Esophagus squamous epithelium (tissue), 5 donors: ENCODE measurements at places on chromosomes 13 and 19.

DNA sequence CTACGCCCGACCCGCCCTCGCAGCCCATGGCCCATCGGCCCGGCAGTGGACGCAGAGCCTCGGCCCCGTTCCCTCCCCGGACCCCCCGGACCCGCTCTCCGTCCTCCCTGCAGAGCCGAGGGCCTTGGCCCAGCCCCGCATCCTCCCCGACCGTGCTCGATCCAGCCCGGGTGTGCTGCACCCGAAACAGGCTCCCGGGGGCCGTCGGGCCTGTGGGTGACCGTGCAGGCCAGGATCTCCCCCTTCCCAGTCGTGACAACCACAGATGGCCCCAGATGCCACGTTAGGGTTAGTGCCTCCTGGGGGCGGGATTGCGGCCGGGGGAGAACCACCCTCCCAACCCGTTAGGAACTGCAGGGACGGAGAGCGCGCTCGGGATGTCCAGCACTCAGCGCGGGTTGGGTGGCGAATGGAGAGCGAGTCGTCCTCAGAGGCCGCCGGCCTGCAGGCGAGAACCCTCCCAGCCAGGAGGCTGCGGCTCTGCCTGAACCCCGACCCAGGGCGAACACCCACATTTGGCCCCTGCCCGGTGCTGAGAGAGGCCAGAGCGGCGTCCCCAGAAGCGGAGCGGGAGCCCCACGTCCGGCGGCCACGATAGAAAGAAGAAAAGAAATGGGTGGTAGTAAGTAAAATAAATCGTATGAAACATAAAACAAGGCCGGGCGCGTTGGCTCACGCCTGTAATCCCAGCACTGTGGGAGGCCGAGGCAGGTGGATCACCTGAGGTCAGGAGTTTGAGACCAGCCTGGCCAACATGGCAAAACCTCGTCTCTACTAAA, 6.7 kb upstream of the MADCAM1 start:
- no peak for DNase-seq

DNA sequence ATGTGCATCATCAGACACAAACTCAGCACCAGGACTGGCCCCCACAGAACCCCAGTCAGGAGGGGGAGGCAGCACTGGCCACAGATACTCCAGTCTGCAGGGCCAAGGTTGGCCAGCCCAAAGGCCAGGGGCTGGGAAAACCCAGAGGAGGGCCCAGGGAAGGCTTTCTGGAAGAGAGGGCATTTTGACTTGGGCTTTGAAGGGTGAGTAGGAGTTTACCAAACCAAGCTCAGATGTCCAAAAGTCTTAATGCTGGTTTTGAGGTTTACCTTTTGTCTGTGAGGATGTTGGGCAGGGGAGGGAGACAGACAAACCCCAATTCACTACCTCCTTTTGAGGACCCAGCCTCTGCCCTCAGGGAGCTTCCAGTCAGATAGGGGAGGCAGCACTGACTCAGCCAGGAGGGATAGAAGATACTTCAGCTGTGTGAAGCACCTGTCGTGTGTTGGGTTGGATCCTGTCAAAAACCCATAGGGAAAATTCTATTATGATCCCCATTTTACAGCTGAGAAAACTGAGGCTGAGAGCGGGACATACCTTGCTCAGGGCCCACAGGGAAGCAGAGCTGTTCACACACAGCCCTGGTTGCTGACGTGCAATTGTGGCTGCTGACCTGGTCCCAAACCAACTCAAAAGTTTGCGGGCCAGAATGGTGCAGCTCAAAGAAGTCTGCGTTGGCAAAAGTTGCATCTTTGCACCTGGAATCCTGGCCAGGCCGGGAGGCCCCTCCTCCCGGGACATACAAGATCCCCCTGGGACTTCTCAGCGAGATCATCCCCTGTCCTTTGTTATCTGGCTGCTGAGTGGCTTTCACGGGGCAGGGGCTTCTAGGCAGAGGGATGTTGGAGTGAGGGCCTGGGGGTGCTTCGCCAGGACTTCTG, 13.1 kb downstream of the CILP2 start:
- no peak for DNase-seq

DNA sequence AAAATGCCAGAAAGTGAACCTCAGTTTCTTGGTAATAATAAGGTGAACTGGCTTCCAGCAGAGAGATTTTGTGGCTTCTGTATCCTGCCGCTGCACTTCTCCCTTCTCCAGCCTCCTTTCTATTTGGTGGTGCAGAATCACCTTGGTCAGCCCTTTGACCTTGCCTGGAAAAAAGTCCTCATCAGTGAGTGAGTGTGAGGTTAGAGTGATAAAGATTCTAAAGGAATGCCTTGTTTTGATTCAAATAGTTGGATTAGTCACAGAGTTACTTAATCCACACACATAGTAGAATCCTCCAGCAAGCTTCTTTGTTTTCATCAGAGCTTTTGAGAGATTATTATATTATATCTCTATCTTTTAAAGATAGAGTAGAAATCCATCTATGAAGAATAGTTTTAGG, 140.9 kb downstream of the KCNRG start:
- no peak for DNase-seq

GRCh38 chr19:40217027-40217810, 965 bp downstream of the TTC9B start:
- no peak for DNase-seq

GRCh38 chr13:70623239-70623638, 515.0 kb upstream of the KLHL1 start:
- no peak for DNase-seq
